RCC 7860 (cell line): ENCODE measurements at places on chromosomes 7 and 10.
A peak's percentile ranks its signal among the peaks of the same experiment; 100 is the strongest.

- DNase-seq, result no peak
Measured at GRCh38 chr7:9681284-9681683, 1247.9 kb downstream of the NXPH1 start.

GRCh38 chr7:84701524-84702306, 485.1 kb downstream of the SEMA3D start:
- DNase-seq, result peak; percentile 91

- no peak for DNase-seq
Measured at GRCh38 chr10:114357515-114357996, 46.7 kb downstream of the AFAP1L2 start.

DNA sequence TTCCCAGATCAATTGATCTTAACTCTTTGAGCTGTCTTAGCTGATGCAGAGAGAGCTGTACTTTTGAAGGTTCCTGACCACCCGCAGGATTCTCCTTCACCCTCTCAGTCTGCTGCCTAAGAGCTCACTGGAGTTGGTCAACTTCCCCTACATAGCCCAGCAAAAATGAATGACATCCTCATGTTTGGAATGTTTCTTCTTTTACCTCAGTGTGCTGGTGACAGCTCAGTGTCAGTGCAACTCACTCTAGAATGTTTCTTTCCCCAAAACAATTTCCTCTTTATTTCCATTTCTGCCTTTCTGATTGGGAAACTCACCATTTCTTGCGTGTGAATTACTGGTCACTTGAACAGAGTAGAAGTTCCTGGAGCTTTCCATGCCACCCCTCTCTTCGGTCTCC, 48.7 kb downstream of the LSMEM1 start:
- DNase-seq, result no peak

GRCh38 chr10:23981520-23982309, 227.2 kb upstream of the KIAA1217 start:
- DNase-seq, result no peak

DNA sequence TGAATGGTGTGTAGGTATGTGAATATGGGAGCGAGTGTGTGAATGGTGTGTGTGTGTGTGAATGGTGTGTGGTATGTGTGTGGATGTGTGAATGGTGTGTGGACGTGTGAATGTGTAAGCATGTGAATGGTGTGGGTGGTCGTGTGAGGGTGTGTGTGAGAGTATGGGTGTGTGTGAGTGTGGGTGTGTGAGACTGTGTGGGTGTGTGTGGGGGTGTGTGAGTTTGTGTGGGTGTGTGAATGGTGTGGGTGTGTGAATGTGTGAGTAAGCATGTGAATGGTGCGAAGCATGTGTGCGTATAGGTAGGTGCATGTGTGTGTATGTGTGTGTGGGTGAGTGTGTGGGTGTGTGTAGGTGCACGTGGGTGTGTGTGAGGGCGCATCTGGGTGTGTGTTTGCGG, 160.7 kb upstream of the COBL start:
- no peak for DNase-seq

DNA sequence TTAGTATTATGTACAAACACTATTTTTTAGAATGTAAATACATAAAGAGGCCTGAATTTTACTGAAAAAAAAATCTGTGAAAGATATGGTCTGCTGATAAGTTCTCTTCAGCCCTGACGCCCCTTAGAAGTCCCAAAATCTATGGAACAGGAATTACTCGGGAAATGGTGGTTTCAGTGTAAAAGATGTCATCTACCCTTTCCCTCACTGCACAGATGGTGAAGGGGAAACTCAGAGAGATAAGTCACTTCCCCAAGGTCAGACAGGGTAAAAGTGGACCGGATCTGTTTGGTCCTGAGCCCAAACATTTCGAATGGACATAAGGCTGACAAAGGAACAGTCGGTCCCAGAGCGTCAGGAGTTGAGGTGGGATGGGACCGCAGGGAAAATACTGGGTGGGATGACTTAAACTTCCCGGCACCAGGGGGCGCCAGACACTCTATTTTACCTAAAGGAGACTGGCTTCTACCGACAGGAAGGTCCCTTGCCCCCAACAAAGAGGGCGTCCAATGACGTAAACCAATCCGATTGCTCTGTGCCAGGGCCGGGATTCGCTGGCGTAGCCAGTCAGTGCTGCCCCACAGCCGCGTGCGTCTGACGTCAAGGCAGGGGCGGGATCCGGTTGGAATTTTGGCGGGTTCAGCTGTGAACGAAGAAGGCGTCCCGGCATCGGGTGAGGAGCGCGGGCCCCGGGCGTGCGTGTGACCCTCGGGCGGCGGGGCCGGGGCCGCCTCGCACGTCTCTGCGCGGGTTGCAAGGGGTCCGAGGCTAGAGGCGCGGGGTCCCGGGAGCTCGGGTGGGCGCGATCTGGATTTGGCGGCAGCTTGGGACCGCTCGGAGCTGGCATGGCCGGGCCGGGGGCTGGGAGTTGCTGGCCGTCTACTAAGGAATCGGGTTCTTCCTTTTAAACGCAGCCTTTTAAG, at the start of gene MCM10:
TSS of gene MCM10 (plus strand) at position 625 of the 923 bp plus-strand sequence. CDS start 2,645 bp downstream, outside the sequence.
- DNase-seq, result peak; percentile 98
